Mammary epithelial cell (primary cell): ENCODE measurements at places on chromosomes 4 and X. TPM values are rescaled to one million over a fixed set of nuclear protein-coding genes. Genes with fewer than 3 reads are reported as not detected.

GRCh38 chr4:56742080-56742871 lies 61.2 kb upstream of the HOPX start:
- peak; percentile 29 for DNase-seq

GRCh38 chr4:25367004-25367621 lies 9.9 kb upstream of the ANAPC4 start:
- peak; percentile 9 for DNase-seq

DNA sequence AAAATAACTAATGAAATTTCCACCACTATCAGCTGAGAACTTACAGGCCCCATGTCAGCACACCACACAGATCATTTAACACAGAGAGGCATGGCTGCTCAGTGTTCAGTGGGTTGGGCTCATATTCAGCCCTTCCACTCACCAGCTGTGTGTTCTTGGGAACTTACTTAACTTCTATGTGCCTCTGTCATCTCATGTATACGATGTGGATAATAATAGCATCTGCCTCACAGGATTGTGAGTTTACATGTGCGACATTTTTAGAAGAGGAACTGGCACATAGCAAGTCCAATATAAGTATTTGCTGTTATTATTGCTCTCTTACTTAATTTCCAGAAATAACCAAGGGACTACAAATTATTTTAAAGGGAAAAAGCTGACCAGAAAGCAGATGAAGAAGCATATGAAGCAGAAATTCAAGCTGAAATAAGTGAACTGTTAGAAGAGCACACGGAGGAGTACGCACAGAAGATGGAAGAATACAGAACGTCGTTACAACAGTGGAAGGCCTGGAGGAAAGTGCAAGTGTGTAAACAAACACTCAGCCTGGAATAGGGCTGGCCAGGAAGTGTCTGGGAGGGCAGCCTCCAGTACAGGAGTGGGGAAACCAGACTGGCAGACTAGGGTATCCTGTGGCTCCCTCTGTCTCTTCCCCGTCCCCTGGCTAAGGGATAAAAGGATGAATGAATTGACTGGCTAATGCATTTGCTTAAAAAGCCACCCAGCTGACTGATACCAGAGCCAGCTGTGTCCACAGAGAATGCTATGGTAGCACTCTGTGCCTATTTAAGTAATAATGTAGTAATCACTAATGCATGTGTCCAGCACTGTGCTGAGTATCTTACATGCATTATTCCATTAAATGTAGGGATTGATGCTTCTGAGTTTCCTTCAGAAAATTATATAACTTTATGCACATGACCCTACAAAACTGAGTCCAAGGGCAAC lies 67.1 kb downstream of the CC2D2A start:
- DNase-seq: no peak

DNA sequence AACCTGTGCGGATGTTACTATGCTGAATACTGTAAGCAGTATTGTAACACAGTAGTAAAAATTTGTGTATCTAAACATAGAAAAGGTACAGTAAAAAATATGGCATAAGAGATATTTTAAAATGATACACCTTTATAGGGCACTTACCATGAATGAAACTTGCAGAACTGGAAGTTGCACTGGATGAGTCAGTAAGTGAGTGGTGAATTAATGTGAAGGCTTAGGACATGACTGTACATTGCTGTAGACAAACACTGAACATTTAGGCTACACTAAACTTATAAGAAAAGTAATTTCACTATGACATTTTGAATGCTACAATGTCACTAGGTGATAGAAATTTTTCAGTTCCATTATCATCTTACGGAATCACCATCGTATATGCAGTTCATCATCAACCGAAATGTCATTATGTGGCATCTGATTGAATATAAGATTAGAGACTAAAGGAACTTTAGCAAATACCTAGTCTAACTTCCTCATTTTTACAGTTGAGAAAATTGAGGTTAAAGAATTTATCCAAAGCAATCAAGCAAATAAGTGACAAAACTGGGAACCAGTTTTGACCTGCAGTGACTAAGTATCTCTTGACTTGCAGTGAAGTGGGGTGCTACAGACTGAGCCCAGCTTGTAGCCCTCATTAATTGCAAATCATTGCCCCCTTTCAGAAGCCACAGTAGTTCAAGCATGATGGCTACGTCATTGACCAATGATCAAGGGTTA lies 55.3 kb downstream of the EGF start:
- peak; percentile 86 for DNase-seq

DNA sequence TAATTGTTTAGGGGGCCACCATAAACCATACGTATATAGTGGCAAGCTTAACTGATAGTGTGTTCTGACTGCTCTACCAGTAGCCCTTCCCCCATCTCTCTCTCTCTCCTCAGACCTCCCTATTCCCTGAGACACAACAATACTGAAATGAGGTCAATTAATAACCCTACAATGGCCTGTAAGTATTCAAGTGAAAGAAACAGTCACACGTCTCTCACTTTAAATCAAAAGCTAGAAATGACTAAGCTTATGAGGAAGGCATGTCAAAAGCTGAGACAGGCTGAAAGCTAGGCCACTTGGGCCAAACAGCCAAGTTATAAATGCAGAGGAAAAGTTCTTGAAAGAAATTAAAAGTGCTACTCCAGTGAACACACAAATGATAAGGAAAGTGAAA lies 78.0 kb downstream of the PRDM5 start:
- DNase-seq: no peak

PAGE2 gene
- not detected in 2 replicates for total RNA-seq

RENBP gene
- total RNA-seq: not detected in 2 replicates
